ENCODE measurements at places on chromosomes 5 and 9.

GRCh38 chr9:113176803-113177202 is 26.0 kb downstream of the SLC31A2 start:
- DNase-seq = no peak

- peak; percentile 97 for DNase-seq
Measured at GRCh38 chr5:147782110-147783028, at the start of gene JAKMIP2. JAKMIP2 (minus strand) TSS chr5:147782728; CDS start chr5:147671806, 110,922 bp downstream.

- peak; percentile 32 for DNase-seq
Measured at GRCh38 chr5:56415356-56415765, 182.2 kb upstream of the ANKRD55 start.

DNA sequence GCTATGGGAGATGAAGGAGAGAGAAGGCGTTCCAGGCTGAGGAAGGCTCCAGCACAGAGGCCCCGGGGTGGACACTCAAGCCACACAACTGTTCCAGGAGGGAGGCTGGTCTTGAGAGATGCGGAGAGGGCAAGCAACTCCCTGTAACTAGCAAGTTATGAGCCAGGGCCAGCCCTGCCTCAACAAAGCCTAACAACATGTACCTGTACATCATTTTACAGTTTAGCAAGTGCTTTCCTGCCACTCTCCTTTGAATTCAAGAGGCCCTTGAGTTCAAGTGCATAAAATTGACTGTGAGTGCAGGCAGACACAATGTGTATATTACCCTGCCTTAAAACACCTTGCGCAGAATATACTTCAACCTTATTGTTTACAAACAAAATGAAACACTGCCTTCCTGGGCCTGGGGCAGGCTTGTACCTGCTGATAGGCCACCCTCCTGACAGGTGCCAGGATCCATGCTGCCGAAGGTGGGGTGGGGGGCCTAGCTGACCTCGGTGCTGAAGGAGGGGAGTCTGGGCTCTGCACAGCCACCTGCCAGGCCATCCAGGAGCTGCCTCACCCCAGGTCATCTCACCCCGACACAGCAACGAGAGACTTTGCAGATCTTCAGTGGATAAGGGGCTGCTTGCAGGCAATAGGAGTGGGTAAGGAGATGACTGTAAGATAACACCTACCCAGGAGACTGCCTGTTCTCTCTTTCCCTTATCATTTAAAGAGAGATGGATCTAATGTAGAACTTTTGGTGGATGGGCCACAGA is 80.0 kb downstream of the PPARGC1B start:
- DNase-seq = peak; percentile 49

- DNase-seq = peak; percentile 57
Measured at GRCh38 chr9:133460405-133461175, 812 bp downstream of the CACFD1 start.

- no peak for DNase-seq
Measured at GRCh38 chr5:150156027-150156368, 353 bp upstream of the PDGFRB start.

- peak; percentile 12 for DNase-seq
Measured at GRCh38 chr9:123863164-123863855, 66.6 kb downstream of the DENND1A start.

All from lung (tissue), 17 donors.